ENCODE measurements at places on chromosomes 6 and 20.
A peak's percentile ranks its signal among the peaks of the same experiment; 100 is the strongest.

DNA sequence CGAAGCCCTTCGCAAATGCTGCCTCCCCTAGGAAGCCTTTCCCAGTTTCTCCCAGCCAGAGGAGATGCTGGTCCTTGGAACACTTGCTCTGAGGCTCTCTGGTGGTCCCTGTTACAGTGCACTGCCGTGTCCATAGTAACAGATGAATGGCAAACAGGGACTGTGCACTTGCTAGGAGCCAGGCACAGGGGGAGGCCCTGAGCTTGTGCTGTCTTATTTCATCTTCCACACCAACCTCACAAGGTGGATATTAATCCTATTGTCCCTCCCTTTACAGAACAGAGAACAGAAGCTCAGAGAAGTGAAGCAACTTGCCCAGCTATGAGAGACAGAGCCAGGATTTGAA lies 19.0 kb downstream of the SRC start:
- no peak for DNase-seq

DNA sequence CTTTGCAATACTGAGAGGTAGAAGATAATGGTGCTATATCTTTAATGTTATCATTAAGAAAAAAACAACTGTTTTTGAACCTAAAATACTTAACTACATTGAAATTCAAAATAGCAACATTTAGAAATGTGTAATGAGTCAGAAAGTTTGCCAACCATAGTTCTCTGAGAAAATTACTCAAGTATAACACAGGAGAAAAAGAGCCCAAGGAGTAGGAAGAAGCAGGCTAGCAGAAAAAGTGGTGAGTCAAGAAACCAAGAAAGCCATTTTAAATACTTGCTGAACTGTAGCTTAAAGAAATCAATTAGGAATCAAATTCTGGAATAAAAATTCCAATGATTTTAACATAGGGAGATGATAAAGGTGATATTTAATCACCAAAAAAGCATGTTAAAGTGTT lies 181.0 kb upstream of the RSPO3 start:
- DNase-seq = peak; percentile 24

GRCh38 chr20:63119963-63120807 lies 95.7 kb downstream of the YTHDF1 start:
- DNase-seq = no peak

DNA sequence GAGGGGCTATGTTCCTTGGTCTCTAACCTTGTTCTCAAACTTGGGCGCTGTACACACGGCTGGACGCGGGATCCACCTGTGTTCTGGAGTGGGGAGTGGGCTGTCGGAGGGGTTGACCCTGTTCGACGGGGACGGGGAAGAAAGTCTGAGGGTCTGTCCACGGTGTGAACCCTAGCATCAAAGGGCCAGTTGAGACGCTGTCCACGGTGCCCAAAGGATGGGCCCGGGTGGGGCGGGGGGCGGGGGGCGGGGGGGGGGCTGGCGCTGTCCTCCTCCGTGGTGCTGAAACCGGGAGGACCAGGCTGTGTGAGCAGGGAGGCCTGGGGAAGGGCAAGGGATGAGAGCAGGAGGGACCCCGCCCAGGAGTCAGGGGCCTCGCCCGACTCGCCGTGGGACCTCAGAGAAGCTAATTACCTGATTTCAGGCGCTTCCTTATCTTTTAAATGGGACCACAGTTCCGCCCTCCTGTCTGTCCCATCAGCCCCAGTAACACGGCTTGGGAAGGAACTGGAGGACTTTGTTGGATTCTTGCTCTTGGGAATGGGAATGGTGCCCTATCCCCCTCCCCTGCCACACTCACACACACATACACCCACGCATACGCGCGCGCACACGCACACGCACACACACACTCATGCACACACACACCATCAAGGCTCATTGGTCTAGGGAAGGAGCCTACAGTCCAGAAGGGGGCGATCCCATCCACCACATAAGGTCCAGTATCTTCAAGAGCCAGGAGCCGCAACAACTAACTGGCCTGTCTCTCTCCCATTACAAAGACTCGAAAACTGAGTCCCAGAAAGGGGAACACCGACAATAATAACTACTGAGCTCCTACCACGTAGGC lies 1.0 kb upstream of the VSTM2L start:
- DNase-seq = peak; percentile 28

DNA sequence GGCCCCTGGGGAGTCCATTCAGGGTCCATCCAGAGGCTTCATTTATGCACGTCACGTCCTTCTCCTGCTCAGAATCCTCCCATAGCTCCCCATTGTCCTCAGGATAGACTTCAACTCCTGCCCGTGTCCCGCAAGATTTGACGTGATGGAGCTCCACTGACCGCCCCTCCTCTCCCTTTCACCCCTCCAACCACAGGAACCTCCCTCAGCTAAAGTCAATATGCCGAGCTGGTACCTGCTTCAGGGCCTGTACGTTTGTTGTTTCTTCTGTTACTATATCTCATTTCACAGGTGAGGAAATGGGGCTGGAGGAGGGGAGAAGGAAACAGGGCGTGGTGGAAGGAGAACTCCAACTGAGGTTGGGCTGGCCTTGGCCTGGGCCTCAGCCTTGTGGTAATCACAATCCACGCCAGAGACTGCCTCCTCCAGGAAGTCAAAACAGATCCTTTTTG lies 38.6 kb downstream of the CEBPB start:
- no peak for DNase-seq

DNA sequence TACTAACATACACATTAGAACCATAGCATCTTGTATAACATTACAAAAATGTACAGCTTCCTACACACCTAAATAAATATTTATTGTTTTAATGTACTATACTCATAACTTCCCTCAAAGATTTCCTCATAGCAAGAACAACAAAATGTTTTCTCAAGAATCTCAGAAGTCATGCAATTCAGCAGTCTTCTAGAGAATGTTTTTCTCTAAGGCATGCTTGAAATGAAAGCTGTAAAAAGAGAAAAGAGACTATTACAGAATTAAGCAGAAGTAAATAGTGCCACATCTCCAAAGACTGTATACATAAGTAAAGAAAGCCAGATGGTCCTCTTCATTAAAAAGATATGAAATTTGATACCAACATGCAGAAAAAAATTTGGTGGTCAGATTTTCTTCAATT lies 672.2 kb downstream of the EPM2A start:
- no peak for DNase-seq

GRCh38 chr20:38214256-38215193 lies 46.0 kb downstream of the KIAA1755 start:
- DNase-seq = no peak

DNA sequence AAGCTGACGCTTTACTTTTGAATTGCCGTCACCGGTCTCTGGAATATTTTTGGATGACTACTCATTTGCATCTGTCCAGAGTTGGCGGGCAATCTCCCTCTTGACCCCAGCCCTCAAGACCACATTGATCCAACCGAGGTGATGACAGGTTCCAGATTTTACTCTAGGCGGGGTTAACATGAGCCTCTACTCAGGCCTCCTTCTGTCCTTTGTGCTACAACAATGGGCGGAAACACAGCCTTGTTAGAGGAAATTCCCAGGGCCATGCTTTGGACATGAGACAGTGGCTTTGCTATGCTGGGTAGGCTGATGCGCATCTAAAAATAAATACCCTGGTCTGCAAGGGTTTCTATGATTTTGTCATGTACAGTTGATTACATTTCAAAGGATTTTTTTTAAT lies 27.0 kb upstream of the ADGRF5 start:
- DNase-seq = no peak

GRCh38 chr6:167238694-167239467 lies 52.2 kb upstream of the UNC93A start:
- no peak for DNase-seq

DNA sequence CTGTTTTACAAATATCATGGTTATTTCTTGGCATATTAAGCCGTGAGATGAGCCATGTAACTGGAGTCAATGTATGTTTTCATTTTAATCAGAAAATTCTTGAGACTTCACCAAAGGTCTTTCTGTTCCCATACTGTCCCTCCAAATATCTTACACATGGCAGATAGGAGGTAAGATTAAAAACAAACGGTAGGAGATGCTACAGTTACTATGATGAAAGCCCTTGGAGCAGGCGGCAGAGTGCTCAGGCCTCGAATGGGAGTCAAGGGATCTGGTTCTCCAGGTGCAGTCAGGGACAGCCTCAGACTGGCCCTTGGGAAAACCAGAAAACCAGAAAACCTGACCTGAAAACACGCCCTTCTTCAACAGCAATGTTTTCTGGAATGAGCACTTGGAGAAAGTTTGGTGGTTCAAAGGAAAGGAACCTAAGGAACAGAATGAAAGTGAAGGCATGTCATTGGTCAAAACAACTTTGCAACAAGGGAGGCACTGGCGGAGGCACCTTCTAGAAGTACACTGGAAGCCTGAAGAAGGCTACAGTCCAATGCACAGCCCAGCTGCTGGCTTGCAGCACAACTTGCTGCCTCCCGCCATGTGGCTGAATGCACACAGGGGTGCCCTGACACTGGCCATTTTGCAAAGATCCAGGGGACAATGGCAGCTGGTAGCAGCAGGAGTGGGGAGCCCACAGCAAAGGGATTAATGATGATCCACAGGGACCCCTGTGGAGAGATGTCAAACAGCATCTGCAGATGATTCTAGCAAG lies 17.4 kb upstream of the FOXO3 start:
- DNase-seq = no peak

- no peak for DNase-seq
Measured at GRCh38 chr20:58389324-58389967, 417 bp downstream of the VAPB start.

GRCh38 chr20:34872622-34873224 lies at the start of gene GGT7:
Gene GGT7 (minus strand): TSS chr20:34872856. CDS start chr20:34872815, 41 bp downstream.
- peak; percentile 60 for DNase-seq

- DNase-seq = peak; percentile 48
Measured at GRCh38 chr20:48904566-48905296, 16.8 kb upstream of the ARFGEF2 start.

GRCh38 chr6:147826698-147827097 lies 318.2 kb downstream of the SAMD5 start:
- no peak for DNase-seq

DNA sequence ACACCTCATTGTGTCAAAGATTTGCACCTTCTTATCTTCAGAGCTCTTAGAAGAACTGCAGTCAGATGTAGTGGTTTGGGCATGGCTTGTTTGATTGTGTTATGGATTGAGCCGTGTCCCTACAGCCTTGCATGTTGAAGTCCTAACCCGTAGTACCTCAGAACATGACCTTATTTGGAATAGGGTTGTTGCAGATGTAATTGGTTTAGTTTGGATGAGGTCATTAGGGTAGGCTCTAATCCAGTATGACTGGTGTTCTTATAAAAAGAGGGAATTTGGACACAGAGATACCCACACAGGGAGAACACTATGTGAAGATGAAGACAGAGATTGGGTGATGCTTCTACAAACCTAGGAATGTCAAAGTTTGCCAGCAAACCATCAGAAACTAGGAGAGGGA lies 35.4 kb upstream of the PHACTR2 start:
- no peak for DNase-seq

All from RCC 7860 (cell line).